Colonic mucosa (tissue), 4 donors: ENCODE measurements at places on chromosomes 4 and X. TPM values are rescaled to one million over a fixed set of nuclear protein-coding genes. Genes with fewer than 3 reads are reported as not detected.

The ADGRG2 gene
- 0.10 TPM for total RNA-seq

The LAGE3 gene
- total RNA-seq, result 35.3 TPM

The SLC6A8 gene
- 197 TPM for total RNA-seq

The HSFX2 gene
- total RNA-seq, result not detected

The SGCB gene
- 35.4 TPM for total RNA-seq

The GAGE13 gene
- total RNA-seq, result not detected

The ANXA10 gene
- 0.30 TPM for total RNA-seq

The TMPRSS11B gene
- total RNA-seq, result not detected

The EDNRA gene
- total RNA-seq, result 0.91 TPM

The RTL3 gene
- not detected for total RNA-seq

The CLDN34 gene
- total RNA-seq, result 0.24 TPM
